ENCODE measurements at places on chromosomes 7 and 10. TPM values are rescaled to one million over a fixed set of nuclear protein-coding genes. Genes with fewer than 3 reads are reported as not detected.

CUBN gene
- total RNA-seq = 0.67 TPM

HOXA4 gene
- total RNA-seq = 0.28 TPM

GRCh38 chr10:33921970-33922605 is 587.6 kb upstream of the NRP1 start:
- no peak for DNase-seq

DNA sequence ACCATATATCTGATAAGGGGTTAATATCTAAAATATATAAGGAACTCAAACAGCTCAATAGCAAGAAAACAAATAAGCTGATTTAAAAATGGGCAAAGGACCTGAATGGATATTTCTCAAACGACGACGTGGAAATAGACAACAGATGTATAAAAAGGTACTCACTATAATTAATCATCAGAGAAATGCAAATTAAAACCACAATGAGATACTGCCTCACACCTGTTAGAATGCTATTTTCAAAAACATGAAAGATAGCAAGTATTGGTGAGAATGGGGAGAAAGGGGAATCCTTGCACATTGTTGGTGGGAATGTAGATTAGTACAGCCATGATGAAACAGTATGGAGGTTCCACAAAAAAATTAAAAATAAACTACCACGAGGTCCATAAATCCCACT is 163.2 kb downstream of the DKK1 start:
- DNase-seq = no peak

DNA sequence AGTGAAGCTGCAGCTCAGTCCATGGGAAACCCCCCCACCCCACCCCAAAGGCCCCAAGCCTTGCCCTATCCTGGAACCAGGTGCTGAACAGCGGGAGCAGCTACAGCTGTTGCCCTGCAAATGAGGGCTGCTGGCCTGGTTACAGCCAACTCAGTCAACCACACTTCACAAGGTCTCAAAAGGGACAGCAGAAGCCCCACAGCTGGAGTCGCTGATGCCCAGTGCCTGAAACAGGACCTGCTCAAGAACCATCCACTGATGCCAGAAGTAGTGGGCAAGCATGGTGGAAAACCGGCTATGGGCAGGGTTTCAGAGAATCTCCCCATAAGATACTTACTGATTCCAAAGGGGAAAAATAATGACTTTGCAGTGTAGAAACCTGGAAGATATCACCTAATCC is 110.3 kb downstream of the SLC37A3 start:
- no peak for DNase-seq

- no peak for DNase-seq
Measured at GRCh38 chr7:135964791-135965190, 12.4 kb downstream of the MTPN start.
